ENCODE measurements at places on chromosomes 12 and 14.

DNA sequence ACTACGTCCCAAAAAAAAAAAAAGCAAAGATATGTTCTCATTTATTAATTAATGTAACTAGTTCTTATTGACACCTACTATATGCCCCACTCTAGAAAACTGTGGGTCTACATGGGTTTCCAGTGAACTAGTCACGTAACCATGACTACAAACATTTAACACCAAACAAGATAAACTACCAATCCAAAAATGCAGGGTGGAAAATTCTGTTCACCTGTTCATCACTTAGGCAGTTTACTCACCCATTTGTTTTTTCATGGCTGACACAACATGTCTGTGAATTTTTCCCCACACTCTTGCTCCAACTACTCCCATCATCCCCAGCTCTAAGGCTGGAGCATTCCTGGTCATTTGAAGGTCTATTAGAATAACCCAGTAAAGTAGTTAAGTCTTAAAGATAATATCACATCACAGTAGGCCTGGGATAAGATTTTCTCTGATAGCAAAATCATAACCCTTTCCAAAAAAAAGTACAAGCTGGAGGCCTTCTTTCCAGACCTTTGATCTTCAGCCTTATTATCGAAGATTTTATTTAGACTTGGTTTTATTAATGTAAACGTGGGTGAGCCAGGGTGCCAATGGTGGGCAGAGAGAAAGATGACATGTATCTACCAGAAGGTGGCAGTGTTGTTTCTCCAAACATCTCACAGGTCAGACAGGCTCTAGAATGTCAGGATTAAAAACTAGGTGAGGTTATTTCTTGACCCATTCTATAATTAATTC, 61.6 kb upstream of the DAAM1 start:
- no peak for DNase-seq

DNA sequence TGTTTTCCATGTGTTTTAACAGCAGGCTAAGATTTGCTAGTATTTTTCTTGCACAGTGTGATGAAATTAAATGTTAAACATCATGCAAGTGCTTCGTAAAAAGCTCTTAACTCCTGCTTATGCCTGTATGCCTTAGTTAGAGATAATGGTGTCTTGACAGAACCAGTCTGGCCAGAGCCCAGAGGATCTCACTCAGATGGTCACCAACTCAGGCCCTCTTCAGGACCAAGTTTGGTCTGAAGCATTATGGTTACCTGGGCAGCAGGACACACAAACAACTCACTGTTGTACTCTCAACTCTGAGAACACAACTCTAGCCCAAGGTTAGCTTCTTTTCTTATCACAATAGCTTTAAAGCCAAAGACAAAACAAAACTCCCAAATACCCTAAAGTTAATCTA, 115.4 kb downstream of the KIF21A start:
- DNase-seq, result no peak

DNA sequence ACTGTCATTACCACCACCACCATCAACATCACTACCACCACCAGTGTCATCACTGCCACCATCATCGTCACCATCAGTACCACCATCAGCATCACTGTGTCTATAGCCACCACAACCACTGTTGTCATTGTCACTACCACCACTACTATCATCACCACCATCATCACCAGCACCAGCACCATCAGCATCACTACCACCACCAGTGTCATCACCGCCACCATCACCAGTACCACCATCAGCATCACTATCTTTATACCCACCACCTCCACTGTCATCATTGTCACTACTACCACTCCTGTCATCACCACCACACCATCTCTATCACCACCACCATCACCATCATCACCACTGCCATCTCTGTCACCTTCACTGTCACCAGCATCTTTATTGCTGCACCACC, 60.6 kb downstream of the BEGAIN start:
- DNase-seq, result no peak

DNA sequence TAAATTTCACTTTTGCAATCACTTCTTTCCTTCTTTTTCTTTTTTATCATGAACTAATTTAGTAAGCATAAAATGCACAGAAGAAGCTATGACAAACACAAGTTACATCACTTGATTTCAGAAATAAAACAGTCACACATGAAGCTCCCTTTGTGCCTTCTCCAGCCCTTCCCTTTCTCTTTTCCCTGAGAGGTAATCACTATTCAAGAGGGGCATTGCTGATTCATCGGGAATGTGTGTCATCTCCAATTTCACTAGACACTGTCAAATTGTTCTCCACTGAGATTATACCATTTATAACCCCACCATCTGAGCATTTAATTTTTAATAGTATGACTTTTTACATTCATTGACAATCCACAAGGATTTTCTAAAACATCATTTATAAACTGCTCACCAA, 91.6 kb upstream of the PTPRQ start:
- no peak for DNase-seq

- DNase-seq, result no peak
Observed at GRCh38 chr12:6868211-6869048, 1.1 kb downstream of the TPI1 start.

- DNase-seq, result no peak
Observed at GRCh38 chr12:121872546-121873215, 14.0 kb upstream of the HPD start.

GRCh38 chr12:63206909-63207308, 55.9 kb upstream of the AVPR1A start:
- DNase-seq, result peak; percentile 55

GRCh38 chr12:111276146-111276545, 92.7 kb downstream of the PHETA1 start:
- no peak for DNase-seq

DNA sequence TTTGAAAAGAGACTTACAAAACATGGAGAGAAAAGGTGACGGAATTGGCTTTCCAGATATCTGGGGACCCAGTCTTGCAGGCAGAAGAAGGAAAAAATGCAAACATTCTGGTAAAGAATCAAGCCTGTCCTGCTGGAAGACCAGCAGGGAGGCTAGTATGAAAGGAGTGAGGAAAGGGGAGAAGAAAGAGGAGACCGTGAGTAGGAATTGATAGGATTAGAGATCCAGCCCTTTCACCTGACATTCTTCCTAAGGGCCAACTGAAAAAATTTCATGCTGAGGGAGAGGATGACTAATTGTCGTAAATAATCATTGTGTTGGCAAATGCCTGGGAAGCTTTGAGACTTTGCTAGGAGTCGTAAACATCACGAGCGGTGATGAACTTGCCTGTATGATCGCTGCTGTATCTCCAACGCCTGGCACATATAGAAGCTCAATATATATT, 12.1 kb downstream of the BHLHE41 start:
- DNase-seq, result no peak

GRCh38 chr14:24463017-24463883, 20.7 kb upstream of the SDR39U1 start:
- no peak for DNase-seq

DNA sequence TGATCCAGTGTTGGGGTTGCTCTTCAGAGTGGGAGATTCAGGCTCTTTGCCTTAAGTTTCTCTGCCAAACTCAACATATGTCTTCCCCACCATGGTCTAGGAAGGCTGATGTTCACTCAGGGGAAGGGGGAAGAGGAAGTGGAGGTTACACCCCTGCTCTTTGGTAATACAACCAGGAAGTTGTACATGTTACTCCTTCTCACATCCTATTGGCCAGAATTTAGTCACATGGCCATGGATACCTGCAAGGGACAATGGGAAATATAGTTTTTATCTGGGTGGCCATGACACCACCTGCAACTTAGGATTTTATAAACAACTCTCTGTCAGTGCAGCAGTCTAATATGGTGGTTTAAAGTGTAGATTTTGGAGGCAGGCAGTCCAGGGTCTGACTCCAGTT, 150.9 kb downstream of the TBX5 start:
- no peak for DNase-seq

DNA sequence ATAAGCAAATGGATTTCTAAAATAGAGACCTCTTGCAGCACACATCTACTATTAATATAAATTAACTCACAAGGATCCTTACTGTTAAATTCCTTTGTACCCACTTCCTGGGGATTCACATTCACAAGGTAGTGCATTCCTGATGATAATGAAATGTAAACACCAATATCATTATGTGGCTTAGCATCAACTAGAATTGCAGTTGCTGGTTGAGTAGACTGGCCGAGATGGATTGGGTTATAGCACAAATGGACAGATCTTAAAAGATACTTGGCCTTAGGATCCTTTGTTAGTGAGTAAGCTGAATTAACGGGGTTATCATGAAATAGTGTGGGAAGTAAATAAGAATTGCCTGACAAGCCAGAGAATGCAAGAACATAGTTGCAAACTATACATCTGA, 369.1 kb downstream of the AEBP2 start:
- DNase-seq, result no peak

- peak; percentile 92 for DNase-seq
Observed at GRCh38 chr12:123024819-123025391, 44.4 kb downstream of the ARL6IP4 start.

GRCh38 chr12:103729499-103729898, 111.5 kb downstream of the NT5DC3 start:
- no peak for DNase-seq

- DNase-seq, result no peak
Observed at GRCh38 chr12:97640826-97641225, 178.2 kb downstream of the RMST start.

DNA sequence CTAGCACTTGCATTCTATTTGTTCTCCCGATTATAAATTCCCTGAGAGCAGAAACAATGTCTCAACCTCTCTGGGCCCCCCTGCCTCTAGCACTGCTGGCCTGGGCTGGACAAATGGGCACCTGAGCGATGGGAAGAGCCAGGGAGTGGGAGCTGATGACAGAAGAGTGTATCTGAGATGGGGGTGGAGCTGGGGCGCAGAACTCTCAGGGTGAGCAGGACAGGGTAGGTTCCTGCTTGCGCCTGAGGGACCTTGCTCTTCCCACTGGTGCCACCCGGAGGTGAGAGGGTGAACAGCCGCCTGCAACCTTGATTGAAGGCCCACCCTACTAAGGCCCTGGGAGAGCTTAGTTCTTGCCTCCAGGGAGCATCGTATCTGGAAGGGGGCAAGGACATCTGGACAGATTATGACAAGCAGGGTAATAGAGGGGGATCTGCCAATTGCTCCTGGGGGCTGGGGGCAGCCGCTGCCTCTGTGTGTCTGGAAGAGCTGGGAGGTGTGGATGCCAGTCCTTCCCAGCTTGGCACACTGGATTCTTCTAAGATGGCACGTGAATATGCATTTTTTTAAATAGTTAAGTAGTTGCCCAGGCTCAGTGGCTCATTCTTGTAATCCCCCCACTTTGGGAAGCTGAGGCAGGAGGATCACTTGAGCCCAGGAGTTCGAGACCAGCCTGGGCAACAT, 43.0 kb upstream of the TSPAN9 start:
- DNase-seq, result peak; percentile 68

DNA sequence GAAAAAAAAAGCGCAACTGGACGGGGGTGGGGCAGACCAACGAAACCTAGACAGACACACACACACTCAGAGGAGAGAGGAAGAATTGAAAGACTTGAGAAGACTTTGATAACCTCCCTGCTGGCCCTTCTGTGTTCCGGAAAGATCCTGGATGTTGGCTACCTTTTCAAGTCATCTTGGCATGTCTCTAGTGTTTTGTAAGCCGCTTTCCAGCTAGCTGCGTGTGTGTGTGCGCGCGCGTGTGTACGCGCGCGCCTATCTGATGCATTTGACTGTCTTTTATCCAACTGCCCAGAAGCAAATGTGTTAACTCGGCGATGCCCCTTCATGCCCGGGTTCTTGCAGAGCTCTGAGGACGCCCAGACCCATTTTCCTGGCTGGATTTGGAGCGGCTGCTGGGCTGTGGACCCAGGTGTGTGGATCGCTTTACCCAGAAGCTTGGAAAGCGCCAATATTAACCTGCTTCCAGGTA, 664 bp downstream of the LRFN5 start:
- DNase-seq, result peak; percentile 10

- DNase-seq, result no peak
Observed at GRCh38 chr14:43792980-43793379, 714.1 kb downstream of the FSCB start.

- DNase-seq, result no peak
Observed at GRCh38 chr12:53365245-53365904, 14.6 kb upstream of the SP1 start.

DNA sequence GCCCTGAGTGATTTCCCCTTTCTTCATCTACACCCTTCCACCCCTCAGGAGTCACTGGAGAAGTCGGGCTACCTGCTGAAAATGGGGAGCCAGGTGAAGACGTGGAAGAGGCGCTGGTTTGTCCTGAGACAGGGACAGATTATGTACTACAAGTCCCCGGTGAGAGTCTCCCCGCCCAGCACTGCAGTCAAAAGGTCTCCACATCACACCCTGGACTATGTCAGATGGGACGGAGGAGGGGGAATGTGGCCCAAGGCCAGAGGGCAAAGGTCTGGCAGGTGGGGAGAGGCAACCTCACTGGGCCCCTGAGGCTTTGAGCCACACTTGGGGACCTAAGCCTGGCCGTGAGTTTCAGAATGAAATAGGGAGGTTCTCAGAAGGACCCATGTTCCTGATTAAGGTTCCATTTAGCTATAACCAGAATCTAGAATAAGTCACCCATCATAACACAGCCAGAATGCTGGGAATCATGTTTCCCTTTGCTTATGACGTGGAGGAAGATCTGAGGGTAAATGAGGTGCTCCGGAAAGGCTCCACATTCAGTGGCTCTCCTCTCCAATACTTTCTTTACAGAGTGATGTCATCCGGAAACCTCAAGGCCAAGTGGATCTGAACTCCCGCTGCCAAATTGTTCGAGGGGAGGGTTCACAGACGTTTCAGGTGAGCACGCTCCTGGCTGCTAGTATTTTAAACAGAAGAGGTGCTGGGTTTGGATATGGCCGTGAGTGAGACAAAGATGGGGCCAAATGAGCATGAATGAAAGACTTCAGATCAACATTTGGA, 26.6 kb downstream of the PIGH start:
- no peak for DNase-seq

DNA sequence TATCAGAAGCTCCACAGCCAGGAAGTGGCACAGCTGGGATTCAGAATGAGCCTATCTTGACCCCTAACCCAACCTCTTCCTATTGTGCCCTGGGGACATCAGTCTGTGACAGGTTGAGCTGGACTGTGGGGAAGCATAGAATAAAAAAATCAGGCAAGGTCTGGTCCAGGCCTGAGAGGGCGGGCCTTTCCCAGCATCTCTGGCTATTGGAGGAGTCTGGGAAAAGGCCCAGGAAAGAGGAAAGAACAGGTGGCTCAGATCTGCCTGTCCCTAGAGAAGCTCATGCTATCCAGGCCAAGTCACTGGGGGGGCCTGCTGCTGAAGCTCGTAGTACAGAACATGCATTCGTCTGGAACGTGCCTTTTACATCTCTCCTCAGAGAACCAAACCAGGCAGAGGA, 100.5 kb downstream of the PPM1H start:
- no peak for DNase-seq

DNA sequence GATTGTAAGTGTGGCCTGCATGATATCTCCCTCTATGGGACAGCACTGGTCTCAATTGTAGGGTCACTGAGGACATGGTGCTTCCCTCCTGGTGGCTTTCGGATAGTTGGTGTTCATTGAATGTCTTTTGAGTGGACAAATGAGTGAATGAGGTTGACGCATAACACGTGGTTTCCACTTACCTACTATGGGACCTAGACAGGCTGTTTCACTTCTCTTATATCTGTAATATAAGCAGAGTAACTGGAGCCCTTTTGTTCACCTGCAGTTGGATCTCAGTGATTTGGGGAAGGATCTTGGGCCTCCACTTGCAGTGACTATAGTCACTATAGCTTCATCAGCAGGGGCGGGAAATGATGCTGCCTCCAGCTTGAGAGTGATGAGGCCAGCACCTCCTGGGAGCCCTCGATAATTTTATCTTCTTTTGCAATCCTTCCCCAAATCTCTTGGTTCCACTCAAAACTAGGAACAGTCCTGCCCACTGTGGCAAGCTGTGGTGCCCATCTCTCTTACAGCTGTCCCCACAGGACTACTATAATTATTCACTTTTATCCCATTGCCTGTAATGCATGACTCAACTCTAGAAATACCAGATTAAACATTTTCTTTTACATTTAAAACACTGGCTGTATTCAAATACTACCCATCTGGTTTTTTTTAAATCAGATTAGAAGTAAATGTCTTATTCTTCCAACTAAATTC, 242.9 kb downstream of the CHST11 start:
- DNase-seq, result no peak

Data from T1000 (cell line).